ENCODE measurements at places on chromosomes 5 and 9.

GRCh38 chr5:136425921-136426320 is 60.6 kb upstream of the TRPC7 start:
- DNase-seq: no peak

GRCh38 chr5:129461711-129462332 is 1.7 kb downstream of the ADAMTS19 start:
- no peak for DNase-seq

DNA sequence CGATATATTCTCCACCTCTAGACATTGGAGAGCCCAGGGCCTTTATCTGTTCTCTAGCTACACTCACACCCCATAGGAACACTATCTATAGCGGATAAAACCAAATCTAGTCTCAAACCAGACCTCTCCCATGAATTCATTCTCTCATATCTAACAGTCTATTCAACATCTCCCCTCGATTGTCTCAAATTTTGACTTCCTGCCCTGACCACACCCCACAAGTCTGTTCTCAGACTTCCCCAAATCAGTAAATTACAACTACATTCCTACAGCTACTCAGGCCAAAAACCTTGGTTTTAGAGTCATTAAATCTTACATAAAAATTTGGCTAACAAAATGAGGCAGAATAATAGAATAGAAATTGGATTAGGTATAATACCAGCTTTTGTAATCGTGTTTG is 12.5 kb upstream of the SLC1A3 start:
- DNase-seq: no peak

DNA sequence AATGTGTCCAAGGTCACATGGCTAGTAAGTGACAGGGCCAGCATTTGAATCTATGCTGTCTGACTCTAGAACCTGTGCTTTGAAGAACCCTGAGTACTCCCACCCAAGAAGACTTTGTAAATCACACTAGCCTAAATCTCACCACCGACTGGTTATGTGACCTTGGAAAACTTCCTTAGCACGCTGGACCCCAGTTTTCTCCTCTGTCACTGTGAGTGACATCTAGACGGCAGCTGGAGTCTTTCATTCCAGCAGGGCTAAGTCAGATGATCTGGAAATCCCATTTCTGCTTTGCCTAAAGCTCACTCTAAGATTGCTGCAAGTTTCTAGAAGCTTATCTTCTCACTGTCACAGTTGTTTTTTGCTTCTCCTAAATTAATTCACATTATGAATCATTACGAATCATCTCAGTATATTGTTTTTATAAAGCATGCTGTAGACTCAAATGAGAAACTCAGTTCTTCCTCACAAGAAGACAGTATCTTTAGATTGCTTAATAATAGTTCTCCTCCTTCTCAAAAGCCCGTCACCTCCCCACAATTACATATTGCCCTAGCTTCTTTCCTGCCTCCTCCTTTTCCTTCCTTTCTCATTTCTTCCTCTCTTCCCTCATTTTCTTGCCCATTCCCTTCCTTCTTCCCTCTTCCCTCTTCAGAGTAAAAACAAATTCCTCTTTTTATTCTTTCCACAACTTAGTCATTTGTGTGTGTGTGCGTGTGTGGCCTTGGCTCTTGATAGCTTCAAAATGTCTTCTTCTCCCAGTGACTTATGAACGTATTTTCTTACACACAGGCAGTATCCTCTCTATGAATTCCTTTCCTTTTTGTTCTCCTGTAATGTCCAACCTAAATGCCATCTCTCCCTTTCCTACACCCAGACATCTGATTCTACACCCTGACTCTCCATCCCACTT is 16.8 kb downstream of the ALDOB start:
- DNase-seq: no peak

- no peak for DNase-seq
These were observed 218.8 kb downstream of the PRR16 start for GRCh38 chr5:120682851-120683250.

- no peak for DNase-seq
These were observed 53.6 kb downstream of the PDCD1LG2 start for GRCh38 chr9:5563886-5564285.

- DNase-seq: peak; percentile 15
These were observed 58.1 kb downstream of the RFX3 start for GRCh38 chr9:3467593-3468219.

DNA sequence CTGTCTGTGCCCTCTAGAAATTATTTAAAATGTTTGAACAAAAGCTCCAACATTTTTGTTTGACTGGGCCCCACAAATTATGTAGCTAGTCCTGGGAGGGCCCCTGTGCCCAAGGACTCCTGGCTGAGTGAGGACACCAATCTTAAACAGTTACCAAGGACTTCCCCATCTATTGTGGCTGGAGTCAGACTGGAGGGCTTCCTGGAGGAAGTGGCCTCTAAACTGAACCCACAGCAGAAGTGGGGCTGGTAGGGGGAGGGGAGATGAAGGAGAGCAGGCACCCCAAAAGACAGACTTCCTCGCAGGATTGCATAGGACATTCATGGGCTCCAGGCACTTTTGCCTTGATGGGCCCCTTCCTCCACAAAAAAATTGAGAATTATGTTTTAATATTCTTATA is 8.1 kb downstream of the ADAMTS13 start:
- no peak for DNase-seq

DNA sequence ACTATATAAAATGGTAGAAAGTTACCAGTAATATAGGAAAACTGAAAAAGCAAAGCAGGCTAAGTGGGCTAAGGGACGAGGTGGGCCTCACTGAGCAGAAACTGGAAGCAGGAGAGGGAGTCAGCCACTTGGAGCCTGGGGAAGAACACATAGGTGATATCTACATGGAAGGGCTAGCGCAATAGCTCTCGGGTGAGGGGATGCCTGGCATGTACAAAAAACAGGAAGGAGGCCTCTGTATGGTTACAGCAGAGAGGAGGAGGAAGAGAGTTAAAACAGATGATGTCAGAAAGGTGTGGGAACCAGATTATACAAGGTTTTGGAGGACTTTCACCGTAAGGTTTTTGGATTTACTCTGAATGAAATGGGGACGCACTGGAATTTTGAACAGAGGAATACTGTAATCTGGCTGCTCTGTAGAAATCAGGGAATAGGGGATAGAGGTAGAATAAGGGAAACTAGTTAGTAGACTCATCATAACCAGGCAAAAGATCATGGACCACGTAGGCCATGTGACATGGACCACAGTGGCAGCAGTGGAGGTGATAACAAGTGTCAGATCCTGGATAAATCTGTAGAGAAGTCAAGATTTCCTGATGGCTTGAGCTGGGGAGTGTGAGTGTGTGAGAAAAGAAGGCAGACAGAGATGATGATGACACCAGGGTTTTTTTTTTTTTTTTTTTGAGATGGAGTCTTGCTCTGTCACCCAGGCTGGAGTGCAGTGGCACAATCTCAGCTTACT is 52.5 kb downstream of the FNBP1 start:
- no peak for DNase-seq

DNA sequence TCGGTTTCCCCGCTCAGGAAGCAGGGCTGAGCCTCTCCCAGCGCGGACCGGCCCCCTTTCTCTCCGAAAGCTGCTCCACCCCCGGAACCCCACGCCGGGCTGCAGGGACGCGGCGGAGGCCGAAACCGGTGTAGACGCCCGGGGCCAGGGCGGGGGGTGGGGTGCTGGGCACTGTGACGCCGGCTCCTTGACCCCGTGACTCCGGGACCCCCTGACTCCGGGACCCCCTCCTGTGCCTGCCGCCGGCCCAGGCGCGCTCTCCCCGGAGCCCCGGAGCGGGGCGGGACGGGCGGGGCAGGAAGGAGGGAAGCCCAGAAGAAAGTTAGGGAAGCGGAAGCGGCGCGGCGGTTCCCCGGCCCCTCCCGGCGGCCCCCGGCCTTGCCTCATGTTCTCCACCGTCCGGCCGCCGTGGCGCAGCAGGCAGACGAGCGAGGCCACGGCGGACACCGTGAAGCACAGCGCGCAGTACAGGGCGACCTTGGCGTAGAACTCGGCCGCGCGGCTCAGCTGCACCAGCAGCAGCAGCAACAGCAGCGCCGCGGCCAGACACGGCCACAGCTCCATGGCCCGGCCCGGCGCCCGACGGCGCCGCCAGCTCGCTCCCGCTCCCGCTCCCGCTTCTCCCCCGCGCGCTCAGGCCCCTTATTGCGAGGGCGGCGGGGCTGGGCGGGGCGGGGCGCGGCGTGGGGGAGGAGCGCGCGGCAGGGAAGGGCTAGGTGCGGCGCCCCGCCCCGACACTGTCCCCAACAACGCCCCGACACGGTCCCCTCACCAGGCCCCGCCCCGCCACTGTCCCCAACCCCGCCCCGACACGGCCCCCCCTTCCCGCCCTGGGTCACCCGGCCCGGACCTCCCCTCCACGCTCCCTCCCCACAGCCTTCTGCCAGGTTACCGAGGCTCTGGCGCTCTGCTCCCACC is at the start of gene AGPAT2:
Gene AGPAT2 (minus strand): TSS at position 664 of the 918 bp plus-strand sequence. CDS start 100 bp downstream, at position 564.
- DNase-seq: peak; percentile 23

DNA sequence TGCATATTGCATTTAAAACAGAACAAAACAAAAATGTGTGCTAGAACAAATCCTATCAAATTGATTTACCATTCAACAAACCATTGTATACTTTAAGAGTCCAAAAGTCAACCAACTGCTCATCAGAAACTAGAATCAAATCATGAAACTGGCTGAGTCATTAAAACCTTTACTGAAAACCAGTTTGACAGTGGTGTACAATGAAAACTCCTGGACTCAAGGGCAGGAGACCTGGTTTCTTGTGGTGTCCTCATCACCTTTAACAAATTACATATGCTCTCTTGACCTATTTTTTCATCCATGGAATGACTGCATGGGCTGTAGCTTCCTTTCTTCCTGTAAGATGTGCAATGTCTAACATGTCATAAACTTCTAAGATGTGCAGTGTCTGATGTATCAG is 315.3 kb upstream of the SLC30A5 start:
- DNase-seq: no peak

GRCh38 chr5:4015709-4016108 is 420.1 kb downstream of the IRX1 start:
- no peak for DNase-seq

DNA sequence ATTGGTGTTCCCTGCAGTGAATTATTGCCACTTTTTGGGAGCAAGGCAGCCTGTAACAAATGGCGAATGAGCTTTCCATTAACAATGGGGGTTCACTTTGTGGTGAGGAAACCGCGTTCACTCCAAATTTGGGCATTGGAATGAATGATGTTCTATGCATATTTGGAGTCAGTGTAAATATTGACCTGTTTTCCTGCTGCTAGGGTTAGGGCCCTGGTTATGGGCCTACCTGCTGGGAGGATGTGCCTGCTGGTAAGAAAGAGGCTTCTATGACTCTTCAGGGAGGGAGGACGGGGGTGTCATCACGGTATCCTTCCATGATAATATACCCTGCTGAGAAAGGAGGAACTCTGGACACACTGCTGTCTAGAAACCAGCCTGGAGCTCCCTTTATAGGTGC is 29.0 kb downstream of the C9orf50 start:
- no peak for DNase-seq

DNA sequence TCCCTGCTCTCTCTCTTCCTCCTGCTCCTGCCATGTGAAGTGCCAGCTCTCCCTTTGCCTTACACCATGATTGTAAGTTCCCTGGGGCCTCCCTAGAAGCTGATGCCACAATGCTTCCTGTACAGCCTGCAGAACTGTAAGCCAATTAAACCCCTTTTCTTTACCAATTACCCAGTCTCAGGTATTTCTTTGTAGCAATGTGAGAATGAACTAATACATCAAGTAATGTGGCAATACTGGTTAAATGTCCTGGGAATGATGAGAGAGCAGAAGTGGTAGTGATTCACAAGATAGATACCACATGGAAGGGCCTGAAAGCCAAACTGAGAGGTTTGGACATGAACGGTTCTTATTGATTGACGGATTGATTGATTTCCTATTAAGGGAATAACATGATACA is 62.6 kb upstream of the IL12B start:
- DNase-seq: no peak

DNA sequence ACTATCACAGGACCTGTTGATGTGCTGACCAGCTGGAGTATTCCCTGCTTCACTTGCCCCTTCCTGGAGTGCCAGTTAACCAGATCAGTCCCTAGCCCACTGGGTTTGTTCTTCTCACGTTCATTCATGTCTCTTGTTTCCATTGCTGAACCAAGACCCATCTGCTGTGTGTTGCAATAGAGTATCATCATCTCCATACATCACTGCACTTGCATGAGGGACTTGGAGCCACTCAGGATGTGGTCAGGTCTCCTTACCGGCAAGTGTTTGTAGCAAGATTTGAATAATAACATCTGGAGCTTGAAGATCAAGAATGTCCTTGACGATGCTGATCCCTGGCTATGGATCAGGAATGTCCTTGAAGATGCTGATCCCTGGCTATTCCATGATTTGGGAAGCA is 358.6 kb downstream of the IRX1 start:
- no peak for DNase-seq

- no peak for DNase-seq
These were observed 148.7 kb upstream of the IL12B start for GRCh38 chr5:159478950-159479349.

- DNase-seq: no peak
These were observed 1.8 kb upstream of the AQP7 start for GRCh38 chr9:33403941-33404787.

DNA sequence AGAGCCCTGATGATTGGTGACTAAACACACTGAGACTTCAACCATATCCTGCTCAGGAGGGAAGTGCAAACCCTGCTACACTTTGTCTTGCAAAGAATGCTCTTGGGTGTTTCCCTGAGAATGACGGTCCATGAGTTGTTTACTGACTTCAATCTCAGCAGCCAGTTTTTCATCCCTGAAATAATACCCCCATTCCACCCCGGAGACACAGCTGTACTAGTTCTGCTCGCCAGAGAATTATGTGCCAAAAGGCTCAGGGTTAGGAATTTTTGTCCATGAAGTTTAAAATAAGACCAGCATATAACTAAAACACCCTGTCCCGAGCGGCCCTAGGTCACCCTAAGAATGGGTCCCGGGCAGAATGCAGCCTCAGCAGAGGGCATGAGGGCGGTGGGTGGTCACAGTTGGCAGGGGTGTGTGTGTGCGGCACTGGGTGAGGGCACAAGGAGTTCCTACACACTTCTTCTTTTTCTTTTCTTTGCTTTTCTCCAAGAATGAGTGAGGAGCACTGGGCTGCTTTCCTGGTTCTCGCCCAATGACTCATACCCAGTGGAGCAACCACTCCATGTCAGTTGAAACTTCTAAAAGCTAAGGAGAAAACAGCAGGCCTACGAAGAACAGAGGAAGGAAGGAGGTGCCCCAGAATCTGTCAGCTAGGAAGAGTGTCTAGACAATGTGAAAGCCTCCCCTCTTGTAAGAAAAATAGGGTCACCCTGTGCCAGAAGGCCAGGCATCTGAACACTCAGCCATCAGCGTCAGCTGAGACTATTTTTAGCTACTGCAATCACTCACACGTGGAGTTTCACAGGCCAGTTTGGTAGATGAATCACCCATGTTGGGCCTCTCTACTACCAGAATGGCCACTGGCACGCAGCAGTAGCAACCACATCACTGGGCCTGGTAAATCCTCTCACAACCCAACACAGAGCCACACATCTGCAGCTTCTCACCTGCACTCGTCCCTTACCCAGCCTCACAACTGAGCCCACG is 105.9 kb downstream of the DPYSL3 start:
- no peak for DNase-seq
